ENCODE measurements at places on chromosomes 12 and 14. TPM values are rescaled to one million over a fixed set of nuclear protein-coding genes. Genes with fewer than 3 reads are reported as not detected.

DNA sequence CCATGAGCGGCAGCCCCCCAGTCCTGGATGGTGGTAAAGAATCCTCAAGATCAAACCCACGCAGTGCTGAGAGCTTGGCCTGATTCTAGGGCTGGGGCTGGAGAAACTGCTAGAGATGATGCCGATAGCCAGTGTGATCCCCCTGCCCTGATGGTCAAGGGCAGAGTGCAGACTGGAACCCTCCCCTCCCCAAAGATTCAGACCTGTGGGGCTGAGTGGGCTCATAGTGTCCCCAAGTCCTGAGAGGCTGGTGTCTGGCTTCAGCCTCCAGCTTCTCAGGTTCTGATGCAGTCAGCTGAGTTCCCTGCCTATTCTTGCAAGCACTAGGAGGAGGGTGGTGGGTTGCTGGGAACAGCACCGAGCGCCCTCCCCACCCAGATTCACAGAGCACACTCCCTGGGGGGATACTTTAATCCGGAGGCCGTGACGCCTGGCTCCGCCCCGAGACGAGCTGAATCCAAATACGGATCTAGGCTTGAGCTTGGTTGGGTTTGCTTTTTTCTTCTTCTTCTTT lies 11.9 kb downstream of the RHOF start:
- peaks cover 33% of the 10 kb centered on the region for H3K4me1 ChIP-seq
- H3K36me3 ChIP-seq, result no peaks in the 10 kb centered on the region
- peak overlapping the region; percentile 69 for H3K27ac ChIP-seq
- H3K4me3 ChIP-seq, result peak overlapping the region; percentile 36

- no peaks in the 10 kb centered on the region for H3K27me3 ChIP-seq
- DNase-seq, result no peak
- H3K4me1 ChIP-seq, result peaks cover 45% of the 10 kb centered on the region
- peak overlapping the region; percentile 99 for H3K4me3 ChIP-seq
- peaks cover 24% of the 10 kb centered on the region for H3K36me3 ChIP-seq
Observed at GRCh38 chr12:57523706-57524614, 1.3 kb downstream of the MBD6 start.

DNA sequence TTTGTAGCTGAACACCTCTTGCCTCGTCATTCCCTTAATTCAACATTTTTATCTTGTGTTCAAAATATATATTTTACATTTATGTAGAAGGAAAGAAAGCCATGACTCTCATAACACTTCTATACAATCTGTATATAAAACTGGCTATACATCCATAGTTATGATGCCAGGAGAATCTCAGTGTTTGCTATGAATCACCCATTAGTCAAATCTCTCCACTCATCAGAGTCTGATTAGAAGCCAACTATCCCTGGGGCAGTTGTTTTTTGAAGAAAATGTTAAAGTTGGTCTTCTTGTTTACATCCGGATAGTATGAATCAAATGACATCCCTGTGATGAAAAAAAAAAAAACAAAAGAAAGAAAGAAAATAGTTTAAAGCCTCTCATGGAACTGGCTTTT lies 503.9 kb downstream of the NELL2 start:
- H3K36me3 ChIP-seq, result no peaks in the 10 kb centered on the region
- DNase-seq, result no peak
- peaks cover 10% of the 10 kb centered on the region for H3K4me1 ChIP-seq
- H3K27me3 ChIP-seq, result no peaks in the 10 kb centered on the region

GRCh38 chr14:22159957-22160356 lies 429.1 kb downstream of the DAD1 start:
- no peaks in the 10 kb centered on the region for H3K36me3 ChIP-seq

DNA sequence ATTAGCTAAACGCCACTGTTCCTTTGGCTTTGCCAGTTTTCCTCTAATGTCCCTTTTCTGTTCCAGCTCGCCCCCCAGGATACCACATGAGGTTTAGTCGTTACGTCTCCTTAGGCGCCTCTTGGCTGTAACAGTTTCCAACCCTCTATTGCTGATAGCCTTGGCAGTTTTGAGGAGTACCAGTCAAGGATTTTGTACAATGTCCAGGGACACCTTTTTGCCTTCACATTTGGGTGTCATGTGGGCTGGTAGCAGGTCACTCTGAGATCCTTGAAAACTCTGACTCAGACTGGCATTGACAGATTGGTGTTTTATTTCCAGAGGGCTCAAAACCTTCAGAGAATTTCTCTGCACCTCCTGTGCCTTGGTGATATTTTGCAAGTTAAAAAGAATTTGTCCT lies 14.1 kb downstream of the SH2B3 start:
- peaks cover 13% of the 10 kb centered on the region for H3K36me3 ChIP-seq
- DNase-seq, result no peak
- no peaks in the 10 kb centered on the region for H3K27me3 ChIP-seq
- H3K4me3 ChIP-seq, result no peak overlapping the region
- peaks cover 14% of the 10 kb centered on the region for H3K4me1 ChIP-seq
- H3K27ac ChIP-seq, result peak overlapping the region; percentile 14

DNA sequence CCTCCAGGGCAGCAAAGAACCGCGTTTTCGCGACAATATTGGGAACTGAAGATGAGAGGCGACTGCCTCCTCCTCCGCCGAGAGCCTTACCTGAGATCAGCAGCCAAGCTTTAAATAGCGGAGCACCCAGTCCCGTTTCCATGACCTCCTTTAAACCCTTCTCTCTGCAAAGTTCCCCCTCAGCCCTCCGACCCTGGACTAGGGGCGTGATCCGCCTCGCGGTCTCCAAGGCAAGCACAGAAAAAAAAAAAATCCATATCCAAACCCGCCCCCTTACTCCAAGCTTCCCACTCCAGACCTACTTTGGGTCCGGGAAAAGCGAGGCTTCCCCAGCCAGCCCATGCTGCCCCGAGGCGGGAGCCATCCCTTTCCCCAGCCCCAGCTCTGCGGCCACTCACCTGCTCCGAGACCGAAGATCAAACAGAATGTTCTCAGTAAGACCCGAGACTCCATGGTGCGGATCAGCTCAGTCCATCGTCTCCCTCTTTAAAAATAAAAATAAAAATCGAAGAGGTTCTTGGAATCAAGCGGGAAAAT lies 630 bp downstream of the NELL2 start:
- no peak for DNase-seq
- H3K27ac ChIP-seq, result no peak overlapping the region
- H3K4me3 ChIP-seq, result peak overlapping the region; percentile 65
- H3K27me3 ChIP-seq, result peaks cover 57% of the 10 kb centered on the region
- H3K36me3 ChIP-seq, result no peaks in the 10 kb centered on the region
- H3K4me1 ChIP-seq, result peaks cover 20% of the 10 kb centered on the region

GRCh38 chr12:94289461-94290312 lies 141.3 kb downstream of the PLXNC1 start:
- peaks cover 15% of the 10 kb centered on the region for H3K4me1 ChIP-seq
- no peak overlapping the region for H3K4me3 ChIP-seq
- no peak for DNase-seq
- no peaks in the 10 kb centered on the region for H3K27me3 ChIP-seq
- H3K27ac ChIP-seq, result peak overlapping the region; percentile 9
- no peaks in the 10 kb centered on the region for H3K36me3 ChIP-seq

- peaks cover 15% of the 10 kb centered on the region for H3K4me1 ChIP-seq
- no peak overlapping the region for H3K27ac ChIP-seq
- no peak for DNase-seq
- H3K27me3 ChIP-seq, result peaks cover 24% of the 10 kb centered on the region
- H3K4me3 ChIP-seq, result peak overlapping the region; percentile 70
Observed at GRCh38 chr12:106903241-106903945, 52.3 kb upstream of the TMEM263 start.

- no peaks in the 10 kb centered on the region for H3K4me1 ChIP-seq
- no peak for DNase-seq
- no peaks in the 10 kb centered on the region for H3K27me3 ChIP-seq
- H3K27ac ChIP-seq, result no peak overlapping the region
- no peak overlapping the region for H3K4me3 ChIP-seq
- peaks cover 2% of the 10 kb centered on the region for H3K36me3 ChIP-seq
Observed at GRCh38 chr12:90399357-90399756, 555.6 kb downstream of the CCER1 start.

DNA sequence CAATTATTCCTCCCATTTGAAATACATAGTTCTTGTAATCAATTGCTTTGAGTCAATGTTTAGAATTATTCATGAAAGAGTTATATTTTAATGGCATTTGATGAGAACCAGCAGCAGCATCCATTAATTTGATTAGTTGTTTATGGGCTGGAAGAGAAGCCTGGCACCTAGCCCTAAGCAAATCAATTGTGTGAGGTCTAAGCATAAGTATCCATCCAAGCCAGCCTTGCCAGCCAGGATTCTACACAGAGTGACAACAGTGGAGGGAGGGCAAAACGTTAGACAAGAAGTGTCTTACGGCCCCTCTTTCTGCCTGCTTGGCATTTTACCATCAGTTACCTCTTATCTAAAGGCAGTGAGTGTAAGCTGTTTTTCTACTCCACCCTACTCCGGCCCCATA lies 478.5 kb downstream of the NELL2 start:
- no peaks in the 10 kb centered on the region for H3K4me1 ChIP-seq
- no peaks in the 10 kb centered on the region for H3K36me3 ChIP-seq
- no peaks in the 10 kb centered on the region for H3K27me3 ChIP-seq
- no peak overlapping the region for H3K27ac ChIP-seq
- no peak overlapping the region for H3K4me3 ChIP-seq

GRCh38 chr12:61311413-61311812 lies 948.8 kb upstream of the USP15 start:
- no peaks in the 10 kb centered on the region for H3K36me3 ChIP-seq
- no peaks in the 10 kb centered on the region for H3K4me1 ChIP-seq
- H3K27me3 ChIP-seq, result no peaks in the 10 kb centered on the region
- H3K27ac ChIP-seq, result no peak overlapping the region

- DNase-seq, result no peak
- H3K27me3 ChIP-seq, result no peaks in the 10 kb centered on the region
- H3K36me3 ChIP-seq, result no peaks in the 10 kb centered on the region
- no peak overlapping the region for H3K4me3 ChIP-seq
- H3K4me1 ChIP-seq, result no peaks in the 10 kb centered on the region
Observed at GRCh38 chr12:119363490-119363889, 29.0 kb downstream of the CCDC60 start.

GRCh38 chr14:59406454-59407245 lies 58.5 kb downstream of the GPR135 start:
- no peak for DNase-seq
- peaks cover 4% of the 10 kb centered on the region for H3K36me3 ChIP-seq
- peak overlapping the region; percentile 39 for H3K27ac ChIP-seq

GRCh38 chr12:123655420-123655819 lies 15.5 kb upstream of the TCTN2 start:
- H3K4me3 ChIP-seq, result no peak overlapping the region

DNA sequence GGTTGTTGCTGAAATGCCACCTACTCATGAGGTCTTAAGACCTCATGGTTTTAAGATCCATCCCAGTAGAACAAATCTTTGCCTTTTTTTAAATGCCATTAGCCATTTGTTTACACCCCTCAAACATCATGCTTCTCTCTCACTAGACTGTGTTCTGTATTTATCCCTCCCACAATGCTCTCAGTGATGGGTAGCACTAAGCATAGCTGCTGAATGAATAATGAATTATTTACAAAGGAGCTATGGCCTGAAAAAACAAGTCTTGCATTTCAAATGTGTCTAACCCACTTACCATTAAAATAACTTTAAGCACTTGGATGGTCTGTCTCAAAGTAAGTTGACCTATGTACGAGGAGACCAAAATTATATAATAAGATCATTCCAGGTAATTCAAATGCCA lies 334.5 kb downstream of the PAWR start:
- H3K4me3 ChIP-seq, result no peak overlapping the region
- H3K4me1 ChIP-seq, result no peaks in the 10 kb centered on the region
- H3K27me3 ChIP-seq, result peaks cover 8% of the 10 kb centered on the region
- no peak for DNase-seq
- H3K27ac ChIP-seq, result no peak overlapping the region
- H3K36me3 ChIP-seq, result no peaks in the 10 kb centered on the region

DNA sequence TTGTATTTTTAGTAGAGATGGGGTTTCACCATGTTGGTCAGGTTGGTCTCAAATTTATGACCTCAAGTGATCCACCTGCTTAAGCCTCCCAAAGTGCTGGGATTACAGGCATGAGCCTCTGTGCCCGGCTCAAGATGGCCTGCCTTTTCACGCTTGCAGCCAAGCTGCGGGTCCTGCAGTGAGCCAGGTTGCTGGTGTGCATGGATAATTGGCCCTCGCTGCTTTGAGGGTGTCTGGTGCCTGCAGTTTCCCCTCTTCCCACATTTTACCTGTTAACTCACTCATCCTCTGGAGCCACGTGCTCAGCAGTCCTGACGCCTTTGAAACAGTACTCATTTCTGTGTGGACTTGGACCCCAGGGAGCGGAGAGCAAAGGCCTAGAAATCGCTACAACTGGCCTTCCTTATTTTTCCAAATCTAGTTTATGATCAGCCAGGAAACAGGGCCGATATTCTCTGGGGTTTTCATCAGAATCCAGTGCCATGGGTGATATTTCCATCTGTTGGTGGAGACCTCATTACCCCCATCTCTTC lies 42.2 kb downstream of the TPCN1 start:
- DNase-seq, result no peak
- H3K27ac ChIP-seq, result no peak overlapping the region
- no peak overlapping the region for H3K4me3 ChIP-seq
- no peaks in the 10 kb centered on the region for H3K27me3 ChIP-seq

DNA sequence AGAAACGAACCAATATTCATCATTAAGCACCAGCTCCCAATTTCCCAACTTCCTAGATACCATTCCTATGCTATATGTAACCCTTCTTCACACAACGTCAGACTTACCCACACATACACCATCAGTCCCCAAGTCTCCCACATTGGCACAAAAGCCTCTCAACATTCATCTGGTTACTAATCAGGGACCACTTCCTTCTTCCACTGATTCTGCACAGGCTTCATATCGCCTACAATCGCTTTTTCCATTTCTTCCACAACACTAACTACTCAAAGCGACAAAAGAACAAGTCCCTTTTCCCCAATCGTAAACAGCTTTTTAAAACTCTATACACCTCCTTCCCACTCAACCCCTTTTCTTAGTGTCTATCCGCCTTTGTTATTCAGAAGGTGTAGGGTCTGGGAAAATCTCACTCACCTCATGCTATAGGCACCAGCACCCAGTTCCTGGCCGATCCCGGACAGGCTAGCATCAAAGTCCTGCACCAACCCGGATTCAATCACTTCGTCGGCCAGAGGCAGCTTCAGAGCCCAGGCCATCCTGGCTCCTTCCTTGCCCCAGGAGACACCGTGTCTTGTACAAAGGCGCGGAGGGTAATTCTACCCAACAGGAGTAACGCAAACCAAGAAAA lies 936 bp downstream of the TFCP2 start:
- DNase-seq, result no peak
- peaks cover 8% of the 10 kb centered on the region for H3K4me1 ChIP-seq
- H3K36me3 ChIP-seq, result no peaks in the 10 kb centered on the region
- no peaks in the 10 kb centered on the region for H3K27me3 ChIP-seq

Gene PRIM1
- 6.2 TPM for total RNA-seq

Gene CLEC1B
- total RNA-seq, result not detected

Gene SLC39A2
- total RNA-seq, result 0.60 TPM

Gene DPPA3
- total RNA-seq, result not detected

Gene SELPLG
- total RNA-seq, result 0.59 TPM

Gene CELA1
- not detected for total RNA-seq

Gene PLCZ1
- total RNA-seq, result not detected

Gene MUCL1
- total RNA-seq, result not detected

Gene SERPINA12
- total RNA-seq, result not detected

Gene IL31
- total RNA-seq, result not detected
